ENCODE measurements at places on chromosomes 11 and 22.
A peak's percentile ranks its signal among the peaks of the same experiment; 100 is the strongest.

DNA sequence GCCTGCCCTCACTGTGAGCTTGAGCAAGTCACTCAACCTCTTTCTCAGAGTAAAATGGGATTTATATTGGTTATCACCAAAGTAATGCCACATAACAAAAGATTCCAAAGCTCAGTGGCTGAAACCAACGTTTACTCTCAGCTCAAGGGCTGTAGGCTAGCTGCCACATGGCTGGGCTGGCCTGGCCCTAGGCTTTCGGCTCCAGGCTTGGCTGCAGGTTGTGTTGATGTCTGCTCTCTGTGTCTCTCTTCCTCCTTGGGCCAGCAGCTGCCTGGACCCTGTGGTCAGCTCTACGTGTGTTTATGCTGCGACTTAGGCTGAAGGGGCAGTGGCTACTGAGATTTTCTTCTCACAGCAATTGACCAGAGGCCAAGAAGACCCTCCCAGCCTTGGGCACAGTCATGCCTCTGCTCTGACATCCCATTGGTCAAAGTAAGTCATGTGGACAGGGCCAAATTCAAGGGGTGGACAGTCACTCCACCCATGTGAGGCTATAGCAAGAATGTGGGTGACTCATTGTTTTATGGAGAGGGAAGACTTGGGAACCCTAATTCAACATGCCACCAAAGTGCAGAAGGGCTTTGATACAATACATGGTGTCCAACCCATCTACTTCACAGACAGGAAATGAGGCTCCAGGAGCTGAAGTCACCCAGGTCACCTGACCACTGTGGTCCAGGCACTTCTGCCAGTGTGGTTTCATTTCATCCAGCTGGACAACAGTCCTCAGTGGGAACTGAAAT is 90.6 kb downstream of the TSPAN18 start:
- DNase-seq, result no peak

GRCh38 chr11:73399159-73399590 is 23.0 kb downstream of the RELT start:
- DNase-seq, result no peak

DNA sequence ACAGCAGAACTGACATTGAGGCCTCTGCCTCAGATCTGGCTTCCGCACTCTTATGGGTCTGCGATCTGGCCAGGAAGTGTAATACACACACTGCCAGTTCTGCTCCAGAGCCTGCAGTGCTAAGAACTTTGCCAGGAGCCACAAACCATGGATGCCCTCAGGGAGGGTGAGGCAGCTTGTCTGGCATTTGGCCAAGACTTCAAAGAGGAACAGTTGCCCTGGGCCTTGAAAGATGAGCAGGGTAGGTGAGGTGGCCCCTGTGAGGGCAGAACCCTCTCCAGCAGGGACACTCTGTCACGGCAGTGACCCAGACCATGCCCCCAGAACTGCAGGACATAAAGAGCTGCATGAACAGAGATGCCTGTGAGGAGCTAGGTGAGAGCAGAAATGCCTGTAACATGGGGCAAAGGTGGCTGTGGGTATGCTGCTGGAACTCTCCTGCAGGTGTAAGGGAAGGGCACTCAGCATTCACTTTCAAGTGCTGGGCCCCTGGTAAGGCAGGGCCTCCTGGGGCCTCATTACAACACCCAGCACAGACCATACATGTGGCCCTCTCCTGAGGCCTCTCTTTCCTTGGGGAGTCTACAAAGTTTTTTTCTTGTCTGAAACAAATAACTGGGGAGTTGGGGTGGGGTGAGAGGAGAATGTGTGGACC is 47.3 kb downstream of the NEU3 start:
- no peak for DNase-seq

- no peak for DNase-seq
These were observed 30.1 kb downstream of the MYO7A start for GRCh38 chr11:77158041-77158695.

DNA sequence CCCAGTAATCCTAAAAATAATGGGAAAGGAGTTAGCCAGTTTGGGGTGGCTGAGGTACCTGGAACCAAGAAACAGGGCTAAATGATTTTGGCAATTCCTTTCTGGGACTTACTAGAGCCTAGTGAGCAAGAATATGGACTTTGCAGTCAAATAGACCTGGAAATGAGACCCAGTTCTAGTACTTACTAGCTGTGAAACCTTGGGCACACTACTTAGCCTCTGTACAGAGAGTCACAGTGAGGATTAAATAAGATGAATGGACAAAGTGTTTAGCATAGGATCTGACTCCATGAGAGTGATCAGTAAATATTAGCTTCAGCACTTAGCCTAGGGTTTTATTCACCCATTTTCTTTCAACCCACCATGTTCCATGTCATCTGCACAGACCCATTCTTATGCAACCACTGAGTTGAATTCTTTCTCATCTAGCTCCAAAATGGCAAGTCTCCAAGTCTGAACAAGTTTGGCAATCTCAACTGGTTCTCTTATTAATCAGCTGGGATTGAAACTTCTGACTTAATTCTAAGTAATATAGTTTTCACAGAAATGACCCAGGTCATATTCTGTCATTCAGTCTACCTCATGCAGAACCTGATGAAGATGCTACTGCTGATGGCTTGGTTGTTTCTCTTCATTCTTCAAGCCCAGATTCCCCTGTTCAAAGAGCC is 15.0 kb upstream of the SORL1 start:
- no peak for DNase-seq

DNA sequence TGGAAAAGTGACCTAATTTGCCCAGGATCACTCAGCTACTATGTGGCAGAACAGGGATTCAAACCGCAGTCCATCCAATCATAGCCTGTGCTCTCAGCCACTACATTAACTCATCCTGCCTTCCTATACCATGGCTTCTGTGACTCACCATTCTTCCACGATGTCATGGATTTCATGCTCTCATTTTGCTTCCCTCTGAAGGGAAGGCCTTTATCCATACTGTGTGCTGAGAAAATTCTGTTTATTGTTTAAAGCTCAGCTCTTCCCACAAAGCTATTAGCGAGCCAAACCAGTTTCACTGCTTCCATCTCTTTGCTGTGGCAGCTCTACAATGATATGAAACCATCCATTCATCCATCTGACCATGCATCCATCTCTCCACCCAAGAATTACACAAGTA is 289.9 kb downstream of the TENM4 start:
- no peak for DNase-seq

DNA sequence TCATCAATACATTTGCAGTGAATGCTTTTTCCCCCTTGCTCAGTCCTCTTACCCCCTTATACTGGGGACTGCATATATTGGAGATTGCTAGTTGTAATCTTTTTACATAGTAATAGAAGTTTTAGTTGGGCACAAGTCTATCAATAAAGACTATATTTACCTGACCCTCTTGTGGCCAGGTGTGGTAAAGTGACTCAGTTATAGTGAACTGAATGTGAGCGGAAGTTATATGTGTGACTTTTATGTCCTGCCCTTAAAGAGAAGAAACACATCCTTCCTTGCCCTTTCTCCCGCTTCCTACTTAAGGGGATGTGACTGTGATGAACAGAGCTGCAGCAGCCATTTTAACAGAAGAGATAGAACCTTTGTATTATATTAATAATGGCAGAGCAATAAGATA is 362.0 kb downstream of the METTL15 start:
- no peak for DNase-seq

DNA sequence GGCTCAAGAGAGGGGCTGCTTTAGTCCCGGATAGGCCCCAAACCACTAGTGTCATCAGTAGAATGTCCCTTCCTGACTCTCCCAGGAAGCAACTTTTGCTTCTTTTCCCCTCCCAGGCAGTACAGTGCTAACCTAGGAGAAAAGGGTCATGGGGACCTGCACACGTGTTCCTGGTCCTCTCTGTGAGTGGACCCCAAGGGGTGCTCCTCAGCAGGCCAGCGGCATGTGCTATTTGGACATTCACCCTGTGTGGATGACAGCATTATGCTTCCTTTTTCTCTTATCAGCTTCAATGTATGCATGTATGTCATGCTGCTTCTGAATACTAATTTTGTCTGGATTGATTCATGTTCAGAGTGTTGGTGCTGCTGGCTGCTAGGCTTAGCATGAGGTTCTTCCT is 18.1 kb upstream of the PLET1 start:
- no peak for DNase-seq

DNA sequence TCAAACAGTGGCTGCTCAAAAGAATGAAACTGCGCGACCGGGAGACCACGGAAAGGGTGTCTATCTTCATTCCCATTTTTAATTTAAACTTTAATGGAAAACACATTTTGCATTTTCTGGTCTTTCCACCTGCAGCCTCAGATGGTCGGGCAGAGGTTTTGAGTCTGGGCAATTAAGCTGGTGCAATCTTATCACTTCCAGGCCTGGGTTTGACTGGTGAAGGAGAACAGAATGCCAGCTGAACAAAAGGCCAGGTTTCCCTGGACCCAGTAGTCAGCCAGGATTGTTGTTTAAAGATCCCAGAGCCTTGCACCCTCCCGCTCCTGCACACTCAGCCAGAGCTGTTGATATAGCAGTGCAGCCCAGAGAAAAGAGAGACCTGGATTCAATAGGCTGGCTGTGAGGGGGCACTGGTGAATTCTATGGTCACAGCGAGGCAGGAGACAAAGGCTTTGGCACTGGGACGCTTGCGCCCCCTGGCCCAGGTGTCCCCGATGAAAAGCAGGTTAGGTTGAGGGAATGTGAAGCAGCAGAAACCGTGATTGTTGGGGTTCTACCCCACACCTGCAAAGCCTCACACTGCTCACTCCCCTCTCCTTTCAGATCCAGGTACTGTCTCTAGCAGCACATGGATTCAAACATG is 83.6 kb downstream of the FLI1 start:
- no peak for DNase-seq

DNA sequence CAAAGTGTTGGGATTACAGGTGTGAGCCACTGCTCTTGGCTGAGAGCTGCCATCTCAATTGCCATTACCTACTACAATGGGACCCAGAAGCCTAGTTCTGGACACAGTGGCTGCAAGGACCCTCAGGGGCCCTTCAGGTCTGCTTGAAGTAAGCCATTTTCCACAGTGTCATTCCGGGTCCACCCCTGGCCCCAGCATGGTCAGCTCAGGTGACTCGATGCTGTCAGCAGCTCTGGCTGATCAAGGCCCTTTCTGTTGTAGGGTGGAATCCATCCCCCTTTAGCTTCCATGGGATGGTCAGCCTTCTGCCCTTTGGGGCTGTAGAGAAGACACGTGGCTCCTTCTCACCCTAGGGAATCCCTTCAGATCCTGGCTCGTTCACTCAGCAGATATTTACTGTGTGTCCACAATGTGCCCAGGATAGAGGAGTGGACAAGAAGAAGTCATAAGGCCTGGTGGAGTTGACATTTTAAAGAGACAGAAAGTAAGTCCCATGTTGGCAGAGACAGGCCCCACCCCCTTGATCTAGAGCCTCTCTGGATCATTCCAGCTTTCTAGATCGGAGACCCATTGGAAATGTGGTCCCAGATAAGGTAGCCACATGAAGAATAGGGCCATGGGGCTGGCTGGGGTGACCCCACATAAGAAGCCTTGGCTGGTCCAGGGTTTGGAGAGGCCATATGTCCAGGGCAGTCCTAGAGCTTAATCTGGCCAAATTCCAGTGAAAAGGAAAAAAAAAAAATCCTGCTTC is 15.1 kb upstream of the KAT5 start:
- no peak for DNase-seq

DNA sequence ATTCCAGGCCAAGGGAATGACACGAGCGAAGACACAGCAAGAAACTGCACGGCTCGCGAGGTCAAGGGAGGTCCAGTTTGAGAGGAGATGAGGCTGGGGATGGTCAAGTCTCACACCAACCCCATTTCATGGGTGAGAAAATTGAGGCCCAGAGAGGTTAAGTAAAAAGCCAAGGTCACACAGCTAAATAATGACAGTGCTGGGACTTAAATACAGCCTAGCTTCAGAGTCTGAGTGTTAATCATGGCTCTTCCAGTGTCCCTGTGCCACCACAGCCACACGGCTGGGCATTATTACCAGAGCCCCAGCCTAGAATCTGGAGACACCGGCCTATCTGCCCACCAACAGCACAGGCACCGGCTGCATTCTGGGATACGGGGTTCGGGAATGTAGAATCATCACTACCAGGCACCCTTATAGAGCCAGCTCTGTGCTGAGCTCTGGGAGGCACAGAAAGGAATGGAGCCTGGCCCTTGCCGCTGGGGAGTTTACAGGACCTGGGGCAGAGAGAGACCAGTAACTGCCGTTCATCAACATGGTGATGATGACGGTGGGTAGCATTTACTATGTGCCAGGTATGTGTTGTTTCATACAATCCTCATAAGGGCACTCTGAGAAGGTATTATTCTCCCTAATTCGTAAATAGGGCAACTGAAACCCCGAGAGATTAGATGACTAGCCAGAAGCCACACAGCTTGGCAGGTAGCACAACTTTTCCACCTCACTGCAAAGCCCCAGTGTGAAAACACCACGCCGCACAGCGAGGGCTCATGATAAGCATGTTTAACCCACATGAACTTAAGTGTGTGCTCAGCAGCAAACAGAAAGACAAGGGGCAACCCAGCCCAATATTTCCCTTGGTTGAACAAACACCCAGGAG is 51.8 kb downstream of the CD6 start:
- peak; percentile 88 for DNase-seq

- no peak for DNase-seq
These were observed 3.3 kb upstream of the FXYD2 start for GRCh38 chr11:117827521-117828511.

GRCh38 chr11:68575025-68575665 is 109.2 kb upstream of the GAL start:
- DNase-seq, result no peak

DNA sequence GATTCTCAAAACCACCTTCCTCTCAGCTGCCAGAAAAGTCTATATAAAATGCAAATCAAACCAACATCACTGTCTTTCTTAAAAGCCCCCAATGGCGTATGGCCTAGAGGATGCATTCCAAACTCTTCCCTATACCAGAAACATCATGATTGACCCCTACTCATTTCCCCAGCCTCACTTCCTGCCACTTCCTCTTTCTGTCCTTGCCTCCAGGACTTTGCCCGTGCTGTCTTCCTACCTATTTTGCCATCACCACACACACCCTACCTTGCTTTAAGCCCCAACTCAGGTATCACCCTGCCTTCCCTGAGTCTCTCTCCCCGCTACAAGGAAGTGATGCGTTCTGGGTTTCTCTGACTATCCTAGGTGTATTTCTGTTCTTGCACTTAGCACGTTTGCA is 8.1 kb downstream of the POU2AF2 start:
- no peak for DNase-seq

DNA sequence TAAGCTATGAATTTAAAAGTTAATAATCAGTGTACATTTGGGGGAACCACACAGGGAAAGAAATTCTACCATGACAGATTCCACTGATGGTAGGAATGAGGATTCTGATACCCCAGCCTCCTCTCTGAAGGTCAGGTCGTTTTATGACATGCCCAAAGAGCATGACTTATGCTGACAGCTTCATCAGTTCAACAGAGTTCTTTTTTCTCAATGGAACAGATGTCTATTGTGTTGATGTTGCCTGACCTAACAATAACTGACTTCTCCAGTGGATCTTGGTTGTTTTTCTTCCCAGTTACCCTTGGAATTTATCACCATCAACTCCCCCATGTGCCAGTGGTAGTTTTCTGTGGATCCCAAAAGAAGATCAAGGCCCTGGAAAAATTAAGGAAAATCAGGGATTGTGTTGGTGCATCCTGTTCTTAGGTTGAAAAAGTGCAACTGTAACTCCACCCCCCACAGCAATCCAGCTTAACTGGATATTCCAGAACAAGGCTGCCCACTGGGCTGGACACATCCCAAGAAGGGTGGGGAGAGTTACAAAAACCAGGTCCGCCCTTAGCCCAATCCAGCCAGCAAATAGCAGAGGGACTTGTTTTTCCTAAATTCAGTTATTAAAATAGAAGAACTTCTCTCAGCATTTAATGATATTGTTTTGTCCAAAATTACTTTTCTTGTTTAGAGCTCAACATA is 31.5 kb upstream of the CAT start:
- DNase-seq, result no peak

Measured in stimulated activated naive CD8-positive, alpha-beta T cell treated with anti-CD3 and anti-CD28 coated beads, Interleukin-15, amount 100 ng/mL, for 72 hours (primary cell).